ENCODE measurements at places on chromosomes 16 and 17.

GRCh38 chr17:81346090-81346907 lies 49.0 kb upstream of the BAHCC1 start:
- DNase-seq = peak; percentile 94

DNA sequence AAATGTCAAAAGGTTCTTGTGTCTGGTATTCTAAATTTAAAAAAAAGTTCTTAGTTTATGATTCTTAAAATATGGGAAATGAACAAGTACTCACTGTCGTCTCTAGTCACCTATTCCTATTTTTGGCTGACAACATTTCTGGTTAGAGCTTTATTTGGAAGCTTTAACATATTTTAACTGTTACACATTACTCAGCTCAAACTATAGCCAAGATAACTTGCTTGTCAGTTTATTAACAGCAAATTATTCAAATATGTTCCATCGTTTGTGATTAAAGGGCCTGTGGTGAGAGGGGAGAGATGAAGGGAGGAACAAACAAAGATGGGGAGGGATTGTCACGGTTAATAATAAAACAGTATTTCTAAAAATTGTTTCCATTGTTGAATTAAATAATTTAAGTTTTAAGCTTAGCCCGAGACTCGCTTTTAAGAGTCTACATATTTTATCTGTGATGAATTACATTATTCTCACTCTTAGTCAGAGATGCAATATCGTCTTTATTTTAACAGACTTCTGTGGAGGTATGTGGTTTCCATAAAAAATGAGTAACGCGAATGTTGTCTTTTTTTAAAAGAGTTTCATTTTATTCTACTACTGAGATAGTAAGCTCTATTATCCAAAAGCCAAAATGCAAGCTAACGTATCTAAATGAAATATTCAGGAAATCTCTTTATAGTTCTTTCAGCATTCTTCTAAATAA lies 321.9 kb upstream of the PMFBP1 start:
- DNase-seq = no peak

GRCh38 chr16:57480754-57481230 lies 5.5 kb downstream of the DOK4 start:
- no peak for DNase-seq

GRCh38 chr16:31036691-31037090 lies 3.3 kb downstream of the STX4 start:
- DNase-seq = no peak

GRCh38 chr17:81199482-81199830 lies 23.3 kb downstream of the CEP131 start:
- DNase-seq = no peak

DNA sequence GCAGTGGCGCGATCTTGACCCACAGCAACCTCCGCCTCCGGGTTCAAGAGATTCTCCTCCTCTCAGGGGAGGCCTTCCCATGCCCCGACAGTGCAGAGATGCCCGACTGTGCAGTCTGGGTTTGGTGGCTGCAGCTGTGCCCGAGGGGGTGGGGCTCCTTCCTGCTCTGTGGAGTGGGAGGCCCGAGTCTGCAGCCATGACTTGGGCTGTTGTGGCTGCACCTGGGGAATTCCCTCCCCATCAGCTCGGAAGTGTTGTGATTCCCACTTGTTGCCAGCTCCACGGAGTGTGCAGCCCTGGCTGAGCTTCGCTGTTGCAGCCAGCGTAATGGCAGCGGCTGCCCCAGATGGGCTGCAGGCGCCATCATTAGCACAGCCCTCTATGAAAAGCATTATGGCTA lies 66.4 kb upstream of the SMIM36 start:
- peak; percentile 39 for DNase-seq

DNA sequence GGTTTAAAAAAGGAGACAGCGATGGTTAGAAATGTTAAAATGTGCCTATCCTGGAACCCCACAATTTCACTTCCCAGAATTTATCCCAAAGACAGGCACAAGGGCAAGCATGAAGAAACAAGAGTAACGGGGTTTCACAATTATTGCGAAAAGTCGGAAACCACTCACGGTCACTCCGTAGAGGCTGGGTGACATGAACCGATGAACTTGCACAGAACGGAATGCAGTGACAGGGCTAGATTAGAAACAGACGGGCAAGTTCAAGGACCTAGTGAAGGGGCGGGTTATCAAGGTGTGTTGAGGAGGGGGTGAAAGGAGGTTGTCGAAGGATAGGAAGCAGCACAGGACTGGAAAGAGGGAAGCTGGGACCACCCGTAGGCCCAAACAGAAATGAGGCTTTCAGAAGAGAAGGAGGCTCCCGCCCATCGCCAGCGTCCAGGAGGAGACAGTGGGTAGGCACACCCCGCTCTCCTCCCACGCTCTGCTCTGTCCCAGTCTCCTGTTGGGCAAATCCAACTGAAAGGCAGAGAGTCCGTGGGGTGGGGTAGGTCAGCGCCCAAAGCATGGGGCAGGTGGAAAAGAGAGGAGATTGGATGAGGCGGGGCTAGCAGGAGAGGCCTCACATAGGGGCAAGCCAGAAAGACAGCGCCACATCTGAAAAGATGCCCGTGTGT lies 47.4 kb upstream of the JPH3 start:
- no peak for DNase-seq

DNA sequence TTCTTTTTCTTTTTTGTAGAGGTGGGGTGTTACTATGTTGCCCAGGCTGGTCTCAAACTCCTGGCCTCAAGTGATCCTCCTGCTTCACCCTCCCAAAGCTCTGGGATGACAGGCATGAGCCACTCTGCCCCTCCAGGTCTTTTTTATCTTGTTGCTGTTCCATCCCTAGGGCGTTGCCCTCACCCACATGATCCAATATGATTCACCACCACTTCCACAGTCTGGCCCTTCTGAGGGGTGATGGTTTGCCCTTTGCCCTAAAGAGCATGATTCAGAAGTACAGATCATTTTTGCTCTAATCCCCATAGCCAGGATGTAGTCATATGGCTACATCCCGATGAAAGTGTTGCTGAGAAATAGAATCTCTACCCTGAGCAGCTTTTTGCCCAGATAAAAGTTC lies 18.8 kb downstream of the STX4 start:
- no peak for DNase-seq

GRCh38 chr17:35217107-35217506 lies 22.9 kb upstream of the SLC35G3 start:
- DNase-seq = no peak

- no peak for DNase-seq
Observed at GRCh38 chr17:18245038-18245776, 13.3 kb downstream of the FLII start.
